Endothelial cell of umbilical vein (primary cell): ENCODE measurements at places on chromosomes 11 and 22. TPM values are rescaled to one million over a fixed set of nuclear protein-coding genes. Genes with fewer than 3 reads are reported as not detected.

OR2AT4 gene
- not detected in 2 replicates for polyA plus RNA-seq

HYLS1 gene
- polyA plus RNA-seq = 3.7 and 4.7 TPM in 2 replicates

P2RX6 gene
- 0.06 TPM in 1 of 2 replicates, not detected in the other for polyA plus RNA-seq

MFRP gene
- 0.03 and 0.08 TPM in 2 replicates for polyA plus RNA-seq

FAT3 gene
- polyA plus RNA-seq = 0.08 and 0.41 TPM in 2 replicates

MRPL49 gene
- polyA plus RNA-seq = 76.8 and 90.4 TPM in 2 replicates

DUSP8 gene
- 4.6 and 6.0 TPM in 2 replicates for polyA plus RNA-seq

SYT13 gene
- not detected in 2 replicates for polyA plus RNA-seq

HORMAD2 gene
- not detected in 2 replicates for polyA plus RNA-seq

C11orf97 gene
- polyA plus RNA-seq = not detected in 2 replicates

SGSM1 gene
- 0.10 and 0.46 TPM in 2 replicates for polyA plus RNA-seq

NXPE4 gene
- not detected in 2 replicates for polyA plus RNA-seq

TRPM5 gene
- not detected in 2 replicates for polyA plus RNA-seq

OR5L1 gene
- polyA plus RNA-seq = not detected in 2 replicates

SLCO2B1 gene
- polyA plus RNA-seq = 0.04 and 0.10 TPM in 2 replicates

BATF2 gene
- polyA plus RNA-seq = 0.75 and 1.5 TPM in 2 replicates

ANGPTL5 gene
- polyA plus RNA-seq = 0.03 and 0.12 TPM in 2 replicates
